ENCODE measurements at places on chromosomes 1 and 21.
A peak's percentile ranks its signal among the peaks of the same experiment; 100 is the strongest.

DNA sequence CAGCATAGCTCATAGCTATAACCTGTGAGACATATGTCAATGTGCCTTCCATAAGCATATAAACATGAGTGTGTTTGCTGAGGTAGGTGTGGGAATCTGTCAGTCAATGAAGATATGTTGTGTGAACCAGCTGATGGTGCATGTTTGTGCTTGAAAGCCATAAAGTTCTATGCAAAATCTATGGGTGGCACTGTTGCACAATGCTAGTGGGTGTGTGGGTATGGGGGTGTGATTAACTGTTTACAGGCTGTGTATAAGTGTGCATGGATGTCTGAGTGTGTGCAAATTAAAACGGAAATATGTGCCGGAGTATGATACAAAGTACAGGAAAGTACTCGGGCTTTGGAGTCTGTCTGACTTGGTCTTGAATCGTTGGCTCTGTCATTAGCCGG lies 1.0 kb upstream of the ATP2B4 start:
- DNase-seq = no peak

- no peak for DNase-seq
Observed at GRCh38 chr1:179996099-179996498, 41.5 kb downstream of the CEP350 start.

- no peak for DNase-seq
Observed at GRCh38 chr1:71956613-71957285, 325.6 kb downstream of the NEGR1 start.

GRCh38 chr1:153698923-153699714 lies 20.6 kb downstream of the NPR1 start:
- no peak for DNase-seq

GRCh38 chr1:54794451-54795355 lies 6.4 kb downstream of the TTC22 start:
- no peak for DNase-seq

- no peak for DNase-seq
Observed at GRCh38 chr1:200793677-200794076, 55.0 kb downstream of the CAMSAP2 start.

GRCh38 chr1:78370779-78371482 lies 119.8 kb upstream of the PTGFR start:
- DNase-seq = no peak

GRCh38 chr1:115727706-115728249 lies 40.7 kb downstream of the CASQ2 start:
- no peak for DNase-seq

DNA sequence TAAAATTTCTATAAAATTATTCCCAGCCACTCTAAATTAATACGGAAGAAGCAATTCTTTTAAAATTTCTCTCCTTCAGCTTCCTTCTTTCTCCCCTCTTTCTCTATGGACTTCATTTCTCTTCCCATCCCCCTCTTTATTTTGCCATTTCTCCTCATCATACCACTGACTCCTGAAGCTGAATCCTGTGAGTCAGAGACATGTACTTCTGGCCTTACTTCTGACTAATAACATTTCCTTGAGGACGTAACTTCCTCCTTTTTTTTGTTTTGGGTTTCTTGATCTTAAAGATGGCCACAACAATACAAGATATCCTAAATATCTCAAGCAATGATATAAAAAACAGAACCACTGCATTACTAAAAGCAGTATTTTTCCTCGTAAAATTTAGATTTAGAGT lies 63.6 kb upstream of the DENND1B start:
- no peak for DNase-seq

GRCh38 chr1:173414539-173415226 lies 62.5 kb upstream of the PRDX6 start:
- no peak for DNase-seq

GRCh38 chr1:200917291-200917817 lies 22.7 kb downstream of the INAVA start:
- DNase-seq = no peak

DNA sequence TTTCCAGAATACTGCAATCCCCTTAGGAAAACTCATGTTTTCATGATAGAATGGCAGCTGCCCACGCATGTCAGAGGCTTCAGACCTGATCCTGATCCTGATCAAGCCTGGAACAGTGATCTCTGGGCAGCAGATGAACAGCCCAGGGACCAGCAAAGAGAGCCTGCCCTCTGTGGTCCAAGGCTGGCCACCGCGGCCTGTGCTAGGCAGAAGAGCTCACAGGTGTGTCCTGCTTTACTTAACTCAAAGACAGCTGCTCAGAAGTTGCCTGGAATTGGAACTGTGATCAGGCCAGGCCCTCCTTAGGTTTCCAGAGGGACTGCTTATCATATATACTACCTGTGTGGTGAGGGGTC lies 21.2 kb upstream of the BCAR3 start:
- no peak for DNase-seq

DNA sequence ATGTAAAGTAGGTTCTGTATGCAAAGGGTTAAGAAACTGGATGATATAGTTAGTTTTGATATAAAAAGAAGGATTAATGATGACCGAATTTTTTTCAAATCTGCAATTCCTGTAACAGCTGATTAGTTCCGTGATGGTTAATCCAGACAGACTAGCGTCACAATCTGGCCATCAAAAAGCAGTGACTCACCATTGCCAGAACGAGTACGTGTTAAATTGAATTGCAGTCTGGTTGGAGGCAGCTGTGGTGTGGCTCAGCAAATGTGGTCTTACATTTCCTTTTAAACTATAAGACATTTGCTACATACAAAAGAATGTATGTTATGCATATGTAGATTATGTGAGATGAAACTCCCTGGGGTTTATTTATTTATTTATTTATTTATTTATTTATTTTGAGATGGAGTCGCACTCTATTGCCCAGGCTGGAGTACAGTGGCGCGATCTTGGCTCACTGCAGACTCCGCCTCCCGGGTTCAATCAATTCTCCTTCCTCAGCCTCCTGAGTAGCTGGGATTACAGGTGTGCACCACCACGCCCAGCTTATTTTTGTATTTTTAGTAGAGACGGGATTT lies 139.8 kb downstream of the RYR2 start:
- DNase-seq = no peak

DNA sequence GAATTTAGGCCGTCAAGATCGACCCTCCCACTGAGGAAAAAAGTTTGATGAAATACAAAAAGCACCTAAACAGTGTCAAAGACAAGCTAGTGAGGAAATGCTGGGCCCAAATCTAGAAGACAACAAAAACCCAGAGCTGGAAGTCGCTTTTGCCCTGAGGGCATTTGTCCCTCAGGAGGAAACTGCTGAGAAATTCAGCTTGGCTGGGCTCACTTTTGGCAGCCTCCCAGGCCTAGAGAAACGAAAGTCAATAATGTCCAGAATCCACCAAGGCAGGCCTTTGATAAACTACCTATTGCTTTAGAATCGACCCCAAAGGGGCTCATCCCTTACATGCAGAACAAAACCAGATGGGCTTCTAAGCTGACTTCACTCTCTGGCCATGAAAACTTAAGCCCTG lies 38.9 kb downstream of the SYT2 start:
- DNase-seq = no peak

DNA sequence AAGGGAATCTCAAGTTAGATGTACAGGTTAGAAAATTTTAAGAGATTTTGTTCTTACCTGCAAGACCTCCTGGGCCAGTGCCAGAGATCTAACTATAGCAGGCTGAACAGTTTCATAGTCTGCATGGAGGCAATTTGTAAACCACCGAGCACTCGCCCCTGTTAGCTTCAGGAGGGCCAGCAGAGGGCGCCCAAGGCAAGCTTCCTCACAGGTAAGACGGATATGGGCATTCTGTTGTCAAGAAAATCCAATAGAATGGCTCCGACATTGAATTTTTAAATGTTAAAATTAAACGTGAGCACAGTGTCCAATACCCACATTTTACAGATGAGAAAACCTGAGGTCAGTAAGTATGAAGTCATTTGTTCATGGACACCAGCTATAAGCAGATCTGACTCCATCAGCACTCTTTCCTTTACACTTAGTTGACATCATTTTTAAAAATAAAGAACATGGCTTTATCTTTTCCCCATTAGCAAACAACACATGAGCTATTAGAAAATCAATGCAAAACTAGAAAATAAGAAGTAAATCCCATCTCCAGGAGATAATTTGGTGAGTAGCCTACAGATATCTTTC lies 2.2 kb downstream of the REG4 start:
- DNase-seq = peak; percentile 5

- no peak for DNase-seq
Observed at GRCh38 chr21:14523234-14523633, 22.9 kb downstream of the SAMSN1 start.

DNA sequence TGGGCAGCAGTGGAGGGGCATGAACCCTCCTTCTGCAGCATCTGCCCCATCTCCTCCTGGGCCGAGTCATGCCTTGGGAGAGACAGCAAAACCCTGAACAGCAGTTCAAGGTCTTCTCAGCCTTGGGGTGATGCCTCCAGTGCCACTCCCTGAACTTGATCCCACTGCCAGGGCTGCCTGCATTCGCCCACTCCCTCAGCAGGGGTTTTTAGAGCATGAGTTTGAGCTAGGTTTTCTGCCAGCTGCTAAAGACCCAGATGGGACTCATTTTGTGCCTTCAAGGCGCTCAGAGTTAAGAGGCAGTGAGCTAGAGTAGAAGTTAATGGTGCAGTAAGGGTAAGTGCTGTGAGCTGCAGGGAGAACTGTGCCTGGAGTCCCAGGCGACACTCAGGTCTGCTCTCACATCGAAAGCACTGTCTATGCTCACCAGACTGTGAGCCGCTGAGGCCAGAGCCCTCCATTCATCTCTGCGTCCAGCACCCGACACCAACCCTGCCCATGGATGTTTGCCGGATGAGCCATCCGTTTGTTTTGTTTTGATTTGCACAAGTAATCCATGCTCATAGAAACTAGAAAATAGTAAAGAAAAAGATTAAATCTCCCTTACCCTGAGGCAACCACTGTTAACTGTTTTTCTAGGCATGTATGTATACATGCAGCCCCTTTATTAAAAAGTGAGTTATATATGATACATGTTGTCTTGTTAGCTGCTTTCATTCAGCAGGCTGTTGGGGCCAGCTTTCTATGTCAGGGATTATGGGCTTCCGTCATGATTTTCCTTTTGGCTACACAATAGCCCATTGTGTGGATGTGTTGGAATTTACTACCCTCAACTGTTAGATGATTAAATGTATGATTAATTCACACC lies 67.8 kb downstream of the VPS26C start:
- DNase-seq = no peak

- DNase-seq = no peak
Observed at GRCh38 chr1:164689672-164690511, 130.9 kb downstream of the PBX1 start.

- no peak for DNase-seq
Observed at GRCh38 chr1:21910558-21911204, 26.4 kb downstream of the HSPG2 start.

GRCh38 chr1:84960371-84960770 lies 36.5 kb downstream of the MCOLN2 start:
- DNase-seq = no peak

- no peak for DNase-seq
Observed at GRCh38 chr1:79974659-79975058, 968.1 kb upstream of the ADGRL4 start.

GRCh38 chr1:232134365-232134764 lies 495.6 kb downstream of the SIPA1L2 start:
- DNase-seq = no peak

DNA sequence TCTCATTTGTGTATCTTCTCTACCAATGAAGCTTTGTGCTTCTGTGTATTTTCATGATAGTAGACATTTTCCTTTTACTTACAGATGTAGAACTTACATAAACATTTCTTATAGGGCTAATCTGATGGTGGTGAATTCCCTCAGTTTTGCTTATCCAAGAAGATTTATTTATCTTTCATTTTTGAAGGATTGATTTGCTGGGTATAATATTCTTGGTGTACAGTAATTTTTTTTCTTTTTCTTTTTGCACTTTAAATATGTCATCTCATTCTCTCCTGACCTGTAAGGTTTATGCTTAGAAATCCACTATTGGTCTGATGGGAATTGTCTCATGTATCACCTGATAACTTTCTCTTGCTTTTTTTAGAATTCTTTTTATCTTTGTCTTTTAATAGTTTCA lies 127.6 kb upstream of the KCTD3 start:
- no peak for DNase-seq

DNA sequence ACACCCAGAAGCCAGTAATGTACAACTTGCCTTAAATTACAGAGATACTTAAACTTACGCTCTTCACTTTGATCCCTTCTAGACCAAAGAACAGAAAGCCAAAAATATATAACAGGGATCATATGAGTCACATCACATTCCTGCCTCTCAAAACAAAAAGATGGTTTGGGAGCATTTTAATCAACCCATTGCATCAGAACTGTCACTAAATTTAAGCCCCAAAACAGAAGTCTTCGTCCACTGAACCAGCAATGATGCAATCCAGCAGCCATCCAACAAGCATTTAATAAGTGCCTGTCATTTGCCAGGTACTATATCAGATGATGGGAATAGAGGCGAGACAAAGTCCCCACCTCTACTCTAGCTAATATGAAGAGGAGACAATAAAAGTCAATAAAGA lies 42.7 kb upstream of the GLIS1 start:
- DNase-seq = no peak

- DNase-seq = peak; percentile 72
Observed at GRCh38 chr1:204493984-204494280, 673 bp downstream of the PIK3C2B start.

GRCh38 chr1:198132060-198132781 lies 24.6 kb upstream of the NEK7 start:
- no peak for DNase-seq

- no peak for DNase-seq
Observed at GRCh38 chr1:100019220-100019619, 49.4 kb downstream of the SLC35A3 start.

DNA sequence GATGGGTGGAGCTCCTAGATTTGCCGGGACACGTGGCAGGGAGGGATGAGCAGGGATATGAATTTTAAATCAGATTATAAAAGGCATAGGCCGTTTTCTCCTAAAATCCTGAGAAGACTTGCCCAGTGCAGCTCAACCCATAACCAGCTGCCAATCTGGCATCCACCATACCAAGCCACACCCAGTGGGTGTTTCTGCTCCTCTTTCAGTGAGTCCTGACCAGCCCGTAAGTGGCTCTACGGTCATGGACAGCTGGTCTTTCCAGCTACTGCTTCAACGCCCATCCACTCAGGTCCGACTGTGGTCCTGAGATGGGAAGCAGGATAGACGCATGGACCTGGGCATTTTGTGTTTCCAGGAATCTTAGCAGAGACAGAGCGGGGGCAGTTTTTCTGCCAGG lies 107.2 kb downstream of the LAMC2 start:
- DNase-seq = no peak

GRCh38 chr1:3049164-3049563 lies 19.8 kb upstream of the PRDM16 start:
- DNase-seq = no peak

DNA sequence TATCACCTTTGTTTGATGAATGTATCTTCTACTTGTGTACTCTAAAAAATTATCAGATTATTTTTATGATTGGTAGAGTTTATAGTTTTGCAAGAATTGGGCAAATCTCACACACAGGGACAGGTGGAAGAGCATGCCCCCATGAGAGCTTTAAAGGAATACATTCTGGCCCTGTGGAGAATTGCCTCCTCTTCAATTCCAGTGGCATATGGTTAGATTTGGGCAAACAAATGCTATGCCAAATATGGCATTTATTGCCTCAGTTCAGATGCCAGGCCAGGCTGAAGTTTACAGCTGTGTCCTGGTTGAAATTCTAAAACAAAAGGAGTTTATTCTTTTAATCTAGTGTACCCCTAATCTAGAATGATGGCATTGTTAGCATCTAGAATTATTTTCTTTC lies 162.4 kb upstream of the CACYBP start:
- DNase-seq = no peak

GRCh38 chr1:98962156-98962555 lies 42.5 kb downstream of the PLPPR5 start:
- no peak for DNase-seq

All from C1 segment of cervical spinal cord (tissue), 14 donors.